Heart left ventricle (tissue), 16 donors: ENCODE measurements at places on chromosomes 3 and 15. TPM values are rescaled to one million over a fixed set of nuclear protein-coding genes. Genes with fewer than 3 reads are reported as not detected.
A peak's percentile ranks its signal among the peaks of the same experiment; 100 is the strongest.

GRCh38 chr3:167684388-167684993 lies 30.7 kb upstream of the WDR49 start:
- peak; percentile 40 for DNase-seq

- DNase-seq: no peak
These were observed 241.7 kb upstream of the MDFIC2 start for GRCh38 chr3:70554170-70554569.

DNA sequence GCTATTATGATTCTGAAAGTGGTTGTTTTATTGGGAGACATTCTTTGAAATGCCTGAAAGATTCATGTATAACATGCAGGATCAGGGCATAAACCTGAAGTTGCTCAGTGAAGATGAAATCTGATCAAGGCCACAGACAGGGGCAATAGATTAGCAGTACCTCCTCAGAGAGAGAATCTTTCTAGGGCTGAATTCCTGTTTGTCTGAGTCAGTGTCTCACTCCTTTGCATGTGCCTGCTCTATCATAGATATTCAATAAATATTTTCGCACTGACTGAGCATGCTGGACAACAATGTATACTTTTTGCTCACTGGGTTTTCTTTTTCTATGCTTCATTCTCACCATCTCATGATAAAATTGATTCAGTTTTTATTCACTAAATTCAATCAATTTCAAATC lies 49.8 kb upstream of the PFN2 start:
- DNase-seq: no peak

- DNase-seq: no peak
These were observed 21.4 kb upstream of the GPR171 start for GRCh38 chr3:151224268-151224866.

GRIP2 gene
- total RNA-seq: 37.3 TPM
